ENCODE measurements at places on chromosomes 4 and X. TPM values are rescaled to one million over a fixed set of nuclear protein-coding genes. Genes with fewer than 3 reads are reported as not detected.
A peak's percentile ranks its signal among the peaks of the same experiment; 100 is the strongest.

DNA sequence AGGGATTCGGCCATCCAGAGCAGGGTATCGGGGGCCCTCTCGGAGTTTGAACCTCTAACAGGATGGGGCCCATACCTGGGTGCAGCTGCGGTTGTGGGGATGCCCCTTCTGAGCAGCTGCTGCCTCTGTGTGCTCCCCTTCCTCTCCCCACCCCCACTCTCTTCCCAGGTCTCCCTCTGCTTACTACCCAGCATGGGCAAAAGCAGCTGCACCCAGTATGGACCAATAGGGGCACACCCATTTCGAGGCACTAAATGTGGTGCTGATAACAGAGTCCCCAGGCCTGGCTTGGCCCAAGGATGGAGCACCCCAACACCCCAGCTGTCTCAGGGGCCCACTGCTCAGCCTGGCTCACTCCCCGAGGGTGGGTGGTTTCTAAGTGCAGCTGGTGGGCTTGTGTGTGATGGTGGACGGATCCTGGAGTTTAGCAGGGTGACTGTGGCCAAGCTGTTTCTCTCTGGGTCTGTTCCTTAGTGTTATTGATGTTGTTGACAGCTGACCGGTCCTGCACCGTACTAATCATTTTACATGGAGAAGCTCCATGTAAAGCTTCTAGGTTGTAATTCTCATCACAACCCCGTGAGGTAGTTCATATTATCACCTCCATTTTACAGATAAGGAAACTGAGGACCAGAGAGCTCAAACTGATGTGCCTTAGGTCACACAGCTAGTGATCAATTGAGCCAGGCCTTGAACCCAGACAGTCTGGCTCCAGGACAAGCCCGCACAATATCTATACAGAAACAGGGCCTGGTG, 13.1 kb upstream of the KIAA0232 start:
- DNase-seq = no peak
- peaks cover 17% of the 10 kb centered on the region for H3K4me1 ChIP-seq
- no peaks in the 10 kb centered on the region for H3K36me3 ChIP-seq
- H3K27ac ChIP-seq = no peak overlapping the region

- no peak for DNase-seq
- H3K27me3 ChIP-seq = no peaks in the 10 kb centered on the region
- no peak overlapping the region for H3K27ac ChIP-seq
- H3K36me3 ChIP-seq = no peaks in the 10 kb centered on the region
- no peak overlapping the region for H3K4me3 ChIP-seq
Measured at GRCh38 chr4:128009428-128009827, 44.2 kb downstream of the ABHD18 start.

DNA sequence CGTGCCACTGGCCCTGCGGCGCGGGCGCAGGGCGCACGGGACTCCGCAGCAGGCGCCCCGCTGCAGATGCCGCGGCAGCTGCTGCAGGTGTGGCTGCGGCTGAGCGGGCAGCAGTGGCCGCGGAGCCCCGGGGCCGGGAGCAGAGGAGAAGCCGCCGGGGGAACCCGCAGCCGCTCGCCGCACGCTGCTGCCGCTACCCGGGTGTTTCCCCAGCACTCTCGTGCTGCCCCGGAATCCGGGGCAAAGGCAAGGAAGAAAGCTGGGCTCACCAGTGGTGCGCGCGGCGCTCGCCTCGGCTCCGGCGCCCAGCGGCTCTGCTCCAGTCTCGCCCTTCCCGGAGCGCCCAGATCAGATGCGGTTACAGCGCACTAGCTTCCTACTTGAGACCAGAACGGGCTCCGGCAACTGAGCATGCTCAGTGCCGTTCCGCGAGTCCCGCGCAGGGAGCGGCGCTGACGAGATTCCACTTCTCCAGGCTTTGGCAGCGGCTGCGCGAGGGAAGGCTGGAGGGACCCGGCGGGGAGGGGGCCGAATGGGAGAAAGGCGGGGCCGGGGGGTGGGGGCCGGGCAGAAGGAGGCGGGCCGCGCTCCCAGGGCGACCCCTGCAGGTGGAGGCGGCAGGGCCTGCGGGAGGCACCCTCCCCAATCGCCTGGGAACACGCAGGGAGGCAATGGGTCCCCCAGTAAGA, at the start of gene APBB2:
Gene APBB2 (minus strand): TSS at position 407 of the 689 bp plus-strand sequence. CDS start 181,288 bp downstream, outside the sequence.
- H3K27me3 ChIP-seq = peaks cover 11% of the 10 kb centered on the region
- no peak for DNase-seq
- no peak within 1 kb of the TSS for H3K4me3 ChIP-seq
- H3K36me3 ChIP-seq = no peaks in the 10 kb centered on the region
- H3K4me1 ChIP-seq = no peaks in the 10 kb centered on the region

GRCh38 chr4:7655511-7656243, 220.9 kb upstream of the PSAPL1 start:
- H3K27ac ChIP-seq = no peak overlapping the region
- H3K4me3 ChIP-seq = no peak overlapping the region
- no peaks in the 10 kb centered on the region for H3K36me3 ChIP-seq
- no peak for DNase-seq
- no peaks in the 10 kb centered on the region for H3K27me3 ChIP-seq

GRCh38 chrX:39975101-39975925, 122.4 kb downstream of the BCOR start:
- H3K27ac ChIP-seq = no peak overlapping the region
- H3K4me3 ChIP-seq = no peak overlapping the region
- no peak for DNase-seq
- H3K4me1 ChIP-seq = no peaks in the 10 kb centered on the region
- H3K36me3 ChIP-seq = no peaks in the 10 kb centered on the region

- no peaks in the 10 kb centered on the region for H3K36me3 ChIP-seq
- no peaks in the 10 kb centered on the region for H3K27me3 ChIP-seq
- H3K4me3 ChIP-seq = no peak overlapping the region
- H3K4me1 ChIP-seq = peaks cover 46% of the 10 kb centered on the region
- no peak for DNase-seq
Measured at GRCh38 chr4:924107-925096, 7.7 kb downstream of the GAK start.

- no peak overlapping the region for H3K27ac ChIP-seq
- H3K4me3 ChIP-seq = no peak overlapping the region
- H3K36me3 ChIP-seq = no peaks in the 10 kb centered on the region
Measured at GRCh38 chr4:140305053-140305452, 68.4 kb upstream of the SCOC start.

DNA sequence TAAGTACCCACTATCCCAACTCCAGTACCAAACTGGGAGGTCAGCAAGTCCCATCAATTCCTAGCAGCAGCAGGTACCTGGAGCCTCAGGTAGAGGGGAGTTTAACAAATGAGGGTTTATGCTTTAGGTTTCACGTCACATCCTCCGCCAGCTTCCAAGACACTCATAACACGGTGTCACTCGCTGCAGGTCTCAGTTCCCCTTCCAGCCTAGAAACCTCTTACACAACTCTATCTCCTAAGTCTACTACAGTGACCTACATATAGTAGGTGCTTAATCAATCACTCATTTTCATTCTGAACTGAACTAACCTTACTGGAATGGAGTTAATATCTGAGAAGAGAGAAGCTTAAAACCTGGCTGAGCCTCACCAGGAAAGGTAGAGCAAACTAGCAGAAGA, 96.0 kb downstream of the EFHC2 start:
- H3K27me3 ChIP-seq = no peaks in the 10 kb centered on the region
- H3K36me3 ChIP-seq = no peaks in the 10 kb centered on the region
- no peak overlapping the region for H3K4me3 ChIP-seq
- DNase-seq = no peak
- H3K4me1 ChIP-seq = peaks cover 21% of the 10 kb centered on the region
- no peak overlapping the region for H3K27ac ChIP-seq

DNA sequence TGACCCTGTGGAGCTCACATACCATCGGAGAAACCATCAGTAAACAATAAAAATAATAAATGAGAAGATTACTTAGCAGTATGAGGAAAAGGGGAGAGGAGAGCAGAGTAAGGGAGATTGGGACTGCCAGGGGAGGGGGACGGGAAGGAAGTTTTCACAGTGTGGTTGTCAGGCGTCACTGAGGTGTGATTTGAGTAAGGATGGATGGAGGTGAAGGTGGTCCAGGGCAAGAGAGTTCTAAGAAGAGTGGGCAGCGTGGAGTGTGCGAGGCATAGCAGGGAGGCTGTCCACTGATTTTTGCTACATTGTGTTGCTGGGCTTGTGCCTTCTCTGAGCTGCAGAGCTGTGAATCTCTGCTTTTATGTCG, 119.1 kb downstream of the HPGD start:
- H3K27me3 ChIP-seq = no peaks in the 10 kb centered on the region
- H3K4me1 ChIP-seq = no peaks in the 10 kb centered on the region
- H3K27ac ChIP-seq = no peak overlapping the region
- H3K36me3 ChIP-seq = no peaks in the 10 kb centered on the region
- no peak overlapping the region for H3K4me3 ChIP-seq

DNA sequence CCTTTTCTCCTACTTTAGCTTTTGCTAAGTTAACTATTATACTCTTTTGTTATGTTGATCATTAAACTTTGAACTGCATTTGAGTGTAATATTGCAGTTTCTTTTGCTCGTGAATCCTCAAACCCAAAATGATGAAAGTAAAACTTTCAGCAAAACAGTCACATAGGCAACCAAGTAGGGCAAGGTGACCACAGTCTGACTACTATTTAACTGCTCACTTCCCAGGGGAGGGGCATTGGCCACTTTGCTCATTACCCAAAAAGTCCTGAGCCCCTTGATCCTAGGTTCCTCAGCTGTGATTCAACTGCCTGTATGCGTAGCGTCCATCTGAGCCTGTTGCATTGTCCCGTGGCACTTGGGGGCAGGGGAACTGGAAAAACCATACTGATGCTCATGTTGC, 17.0 kb downstream of the RBMX2 start:
- H3K4me3 ChIP-seq = no peak overlapping the region
- H3K27ac ChIP-seq = no peak overlapping the region
- H3K27me3 ChIP-seq = no peaks in the 10 kb centered on the region
- H3K4me1 ChIP-seq = no peaks in the 10 kb centered on the region
- DNase-seq = no peak
- no peaks in the 10 kb centered on the region for H3K36me3 ChIP-seq

DNA sequence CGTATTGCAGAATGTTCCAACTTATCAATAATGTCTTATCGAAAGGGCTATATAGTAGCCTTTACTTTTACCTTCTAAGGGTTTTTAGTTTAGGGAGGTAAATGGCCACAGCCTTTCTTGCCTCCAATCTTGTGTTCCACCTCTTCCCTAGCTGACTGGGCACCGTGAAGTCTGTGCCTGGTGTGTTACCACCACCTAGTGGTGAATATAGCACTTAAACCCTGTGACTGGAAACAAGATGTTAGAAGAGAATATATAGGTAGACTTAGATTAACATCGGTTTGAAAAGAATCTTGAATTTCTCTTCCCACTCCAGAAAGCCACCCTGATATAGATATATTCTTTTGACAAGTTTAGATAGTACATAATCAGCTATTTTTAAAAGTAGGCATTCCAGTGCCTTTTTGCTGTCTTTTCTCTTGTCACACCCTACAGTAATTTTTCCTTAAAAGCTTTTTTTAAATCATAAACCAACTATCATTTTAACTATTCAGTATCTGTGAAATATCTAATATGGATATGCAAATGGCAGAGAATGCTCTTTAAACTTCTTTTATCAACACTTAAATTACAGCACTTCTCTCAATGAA, 27.8 kb upstream of the ADH7 start:
- H3K27ac ChIP-seq = no peak overlapping the region
- H3K4me1 ChIP-seq = no peaks in the 10 kb centered on the region
- peak; percentile 30 for DNase-seq
- no peaks in the 10 kb centered on the region for H3K27me3 ChIP-seq
- no peak overlapping the region for H3K4me3 ChIP-seq

DNA sequence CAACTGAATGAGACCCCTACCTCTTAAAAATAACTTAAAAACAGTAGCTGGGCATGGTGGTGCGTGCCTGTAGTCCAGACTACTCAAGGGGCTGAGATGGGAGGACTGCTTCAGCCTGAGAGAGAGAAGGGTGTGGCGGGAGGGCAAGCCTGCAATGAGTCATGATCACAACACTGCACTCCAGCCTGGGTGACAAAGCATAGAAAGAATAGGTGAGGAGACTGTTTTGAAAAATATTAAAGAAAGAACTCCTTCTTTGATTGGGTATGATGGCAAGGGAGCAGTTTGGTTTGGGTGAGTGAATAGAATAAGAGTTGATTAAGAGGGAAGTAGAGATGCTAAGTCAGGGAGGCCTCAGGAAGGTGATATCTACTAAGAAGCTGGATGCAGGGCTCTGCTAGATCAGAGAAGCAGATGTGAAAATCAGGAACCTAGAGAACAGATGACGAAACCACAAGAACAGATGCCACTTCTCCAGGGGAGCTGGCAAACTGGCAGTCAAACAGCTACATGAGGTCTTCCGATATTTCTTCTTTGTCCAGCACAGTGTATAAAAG, 318.6 kb downstream of the OPHN1 start:
- no peaks in the 10 kb centered on the region for H3K4me1 ChIP-seq
- no peak overlapping the region for H3K4me3 ChIP-seq
- H3K36me3 ChIP-seq = no peaks in the 10 kb centered on the region
- no peak for DNase-seq
- no peak overlapping the region for H3K27ac ChIP-seq
- H3K27me3 ChIP-seq = no peaks in the 10 kb centered on the region

- no peaks in the 10 kb centered on the region for H3K36me3 ChIP-seq
- H3K4me3 ChIP-seq = no peak overlapping the region
- DNase-seq = no peak
- H3K27me3 ChIP-seq = no peaks in the 10 kb centered on the region
- no peak overlapping the region for H3K27ac ChIP-seq
Measured at GRCh38 chr4:45692131-45692735, 431.6 kb downstream of the GABRG1 start.

The SLC9B1 gene
- total RNA-seq = 1.2 TPM

The NPY2R gene
- total RNA-seq = not detected

The PPP1R2C gene
- total RNA-seq = not detected

The XKRX gene
- total RNA-seq = not detected

The DGKK gene
- not detected for total RNA-seq

The MAGEA2B gene
- total RNA-seq = not detected

The LONRF3 gene
- 1.8 TPM for total RNA-seq

The TEX13C gene
- total RNA-seq = not detected

The EOLA2 gene
- 64.1 TPM for total RNA-seq

The CTAG1B gene
- total RNA-seq = not detected

The TEX11 gene
- total RNA-seq = not detected

The PSMD10 gene
- total RNA-seq = 40.4 TPM
